ENCODE measurements at places on chromosomes 12 and 14. TPM values are rescaled to one million over a fixed set of nuclear protein-coding genes. Genes with fewer than 3 reads are reported as not detected.
A peak's percentile ranks its signal among the peaks of the same experiment; 100 is the strongest.

Gene KCNA5
- 58.8 TPM for total RNA-seq

Gene CAPZA3
- total RNA-seq, result not detected

Gene MLH3
- 17.9 TPM for total RNA-seq

- H3K4me3 ChIP-seq, result peak overlapping the region; percentile 97
- H3K27ac ChIP-seq, result peak overlapping the region; percentile 99
- H3K4me1 ChIP-seq, result peaks cover 9% of the 10 kb centered on the region
- DNase-seq, result no peak
- H3K27me3 ChIP-seq, result no peaks in the 10 kb centered on the region
- no peaks in the 10 kb centered on the region for H3K36me3 ChIP-seq
Measured at GRCh38 chr14:54564868-54565784, 1.8 kb upstream of the SAMD4A start.

DNA sequence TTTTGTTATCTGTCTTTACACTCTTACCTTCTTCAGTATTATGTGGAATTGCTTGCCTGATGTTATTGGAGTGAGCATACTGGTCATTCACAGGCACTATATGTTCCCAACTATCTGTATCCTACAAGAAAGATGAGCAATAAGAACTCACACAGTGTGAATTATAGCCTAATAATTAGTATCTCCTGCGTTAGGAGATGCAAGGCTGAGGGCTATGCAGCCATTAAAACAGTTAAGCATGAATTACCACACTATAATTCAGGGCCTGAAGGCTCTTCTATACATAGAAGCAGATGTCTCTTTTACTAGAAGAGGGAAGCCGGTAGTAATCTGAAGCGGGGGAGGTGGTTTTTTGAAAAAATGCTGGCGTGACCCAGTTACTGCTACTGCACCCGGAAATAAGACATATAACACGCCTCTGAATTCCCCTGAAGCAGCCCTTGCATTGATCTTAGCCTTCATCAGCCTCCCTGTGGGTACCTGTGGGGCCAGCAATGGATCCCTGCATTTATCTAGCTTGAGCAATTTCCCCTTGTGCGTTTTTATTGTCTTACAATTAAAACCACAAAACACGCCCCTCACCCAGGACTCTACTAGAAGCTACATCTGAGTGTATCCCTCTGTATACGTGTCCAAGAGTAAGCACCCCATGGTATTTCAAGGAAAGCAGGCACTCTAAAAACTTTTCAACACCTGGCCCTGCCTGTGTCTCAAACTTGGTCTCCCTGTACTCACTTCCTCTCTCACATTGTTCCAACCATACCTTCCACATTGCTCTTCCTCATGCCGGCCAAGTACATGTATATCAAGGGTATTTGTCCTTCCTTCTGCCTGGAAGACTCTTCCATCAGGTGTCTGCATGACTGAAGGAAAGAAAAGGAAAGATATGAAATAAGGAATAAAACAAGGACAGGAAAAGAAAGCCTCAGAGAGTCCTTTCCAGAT is 210.9 kb upstream of the ARID2 start:
- H3K27me3 ChIP-seq, result no peaks in the 10 kb centered on the region
- no peaks in the 10 kb centered on the region for H3K4me1 ChIP-seq
- no peaks in the 10 kb centered on the region for H3K36me3 ChIP-seq
- no peak overlapping the region for H3K4me3 ChIP-seq

DNA sequence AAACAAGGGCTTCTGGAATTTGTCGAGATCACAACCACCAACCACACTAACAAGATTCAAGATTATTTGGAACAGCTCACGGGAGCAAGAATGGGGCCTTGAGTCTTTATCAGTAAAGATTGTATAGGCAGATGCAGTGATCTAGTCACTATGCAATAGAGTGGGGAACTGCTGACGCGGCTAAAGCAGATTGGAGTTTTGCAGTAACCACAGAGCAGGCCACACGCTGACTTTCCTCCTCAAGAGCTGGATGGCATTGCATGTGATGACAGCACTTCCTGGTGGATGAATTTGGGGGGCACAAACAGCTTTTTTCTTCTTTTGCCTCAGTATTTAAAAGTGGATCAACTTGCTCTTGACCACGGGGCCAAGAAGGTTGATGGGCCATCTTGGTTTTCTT is 46.0 kb downstream of the KCNK13 start:
- H3K27ac ChIP-seq, result no peak overlapping the region
- no peaks in the 10 kb centered on the region for H3K36me3 ChIP-seq
- no peak for DNase-seq
- no peak overlapping the region for H3K4me3 ChIP-seq
- no peaks in the 10 kb centered on the region for H3K4me1 ChIP-seq
- no peaks in the 10 kb centered on the region for H3K27me3 ChIP-seq

GRCh38 chr14:59439256-59439965 is 25.8 kb downstream of the GPR135 start:
- no peaks in the 10 kb centered on the region for H3K27me3 ChIP-seq
- H3K4me3 ChIP-seq, result no peak overlapping the region
- no peaks in the 10 kb centered on the region for H3K36me3 ChIP-seq

- H3K36me3 ChIP-seq, result no peaks in the 10 kb centered on the region
Measured at GRCh38 chr12:39431002-39431796, 11.7 kb downstream of the KIF21A start.

DNA sequence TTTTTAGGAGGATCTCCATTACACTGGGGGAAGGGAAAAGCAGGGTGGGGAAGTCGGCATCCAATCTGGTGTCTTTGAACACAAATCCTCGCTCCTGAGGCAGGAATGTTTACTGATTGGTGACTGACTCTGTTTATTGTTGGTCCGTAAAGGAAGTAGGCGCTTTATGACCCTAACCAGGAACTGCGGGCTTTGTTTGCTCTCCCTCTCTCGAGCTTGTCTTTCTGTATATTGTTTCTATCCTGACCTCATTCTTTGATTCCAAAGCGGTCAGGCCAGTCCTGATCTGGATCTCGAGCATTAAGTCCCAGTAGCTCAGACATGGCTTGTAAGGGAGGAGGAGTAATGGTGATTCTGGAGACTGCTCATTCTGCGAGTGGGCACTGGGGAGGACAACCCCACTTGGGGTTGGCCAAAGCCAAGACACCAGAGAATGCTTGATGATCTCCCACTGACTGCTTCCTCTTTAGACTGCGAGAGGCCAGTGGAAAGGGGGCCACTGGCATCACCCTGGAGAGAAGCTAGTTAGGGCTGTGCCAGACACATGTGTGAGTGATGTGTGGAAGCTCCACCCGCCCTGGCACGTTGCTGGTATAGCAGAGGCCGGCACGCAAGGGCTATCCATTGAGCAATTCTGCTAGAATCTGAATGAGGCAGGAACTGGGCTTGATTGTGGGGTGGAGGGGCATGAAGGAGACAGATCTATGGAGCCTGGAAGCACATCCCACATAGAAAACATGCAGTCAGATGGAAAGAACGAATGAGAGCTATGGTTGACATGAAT is 194.6 kb downstream of the PAX9 start:
- H3K4me1 ChIP-seq, result no peaks in the 10 kb centered on the region
- no peak overlapping the region for H3K4me3 ChIP-seq
- no peak for DNase-seq
- H3K27me3 ChIP-seq, result no peaks in the 10 kb centered on the region
- no peaks in the 10 kb centered on the region for H3K36me3 ChIP-seq

DNA sequence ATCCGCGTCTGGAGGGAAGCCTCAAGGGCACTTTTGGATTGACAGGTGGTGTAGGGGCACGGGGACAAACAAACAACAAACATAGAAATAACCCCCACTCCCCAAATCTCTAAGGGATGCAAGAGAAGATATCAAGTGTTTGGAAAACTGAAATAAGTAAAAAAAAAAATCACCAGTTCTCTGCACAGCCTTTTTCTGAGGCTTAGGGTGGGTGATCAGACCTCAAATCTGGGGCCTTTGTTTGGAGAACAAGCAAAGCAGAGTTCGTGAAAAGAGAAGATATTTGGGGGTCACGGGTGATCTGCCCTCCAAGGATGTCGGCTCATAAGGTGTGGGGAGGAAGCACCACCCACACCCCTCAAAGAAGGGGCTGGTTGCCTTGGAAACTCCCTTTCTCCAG is 10.7 kb downstream of the TBX5 start:
- H3K4me1 ChIP-seq, result no peaks in the 10 kb centered on the region
- H3K27ac ChIP-seq, result no peak overlapping the region
- peaks cover 22% of the 10 kb centered on the region for H3K27me3 ChIP-seq
- no peak overlapping the region for H3K4me3 ChIP-seq
- no peak for DNase-seq

- no peaks in the 10 kb centered on the region for H3K36me3 ChIP-seq
- no peaks in the 10 kb centered on the region for H3K27me3 ChIP-seq
- no peak for DNase-seq
Measured at GRCh38 chr12:128672893-128673292, 150.9 kb downstream of the SLC15A4 start.

DNA sequence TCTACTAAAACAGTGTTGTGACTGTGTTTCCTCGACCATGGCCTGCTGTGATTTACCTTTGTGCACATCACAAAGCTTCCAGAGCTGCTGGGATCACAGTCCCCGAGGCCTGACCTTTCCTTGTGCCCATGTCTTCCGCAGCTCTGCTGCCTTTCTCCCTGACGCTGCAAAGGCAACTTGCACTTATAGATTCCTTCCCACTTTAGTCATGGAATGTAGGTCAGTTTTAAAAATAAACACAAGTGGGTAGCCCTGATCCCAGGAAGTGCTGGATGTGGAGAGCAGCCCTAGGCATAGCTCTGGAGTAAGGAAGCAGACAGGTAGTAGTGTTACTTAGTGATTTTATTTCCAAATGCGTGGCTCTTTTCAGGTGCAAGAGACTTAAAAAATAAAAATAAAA is 825.7 kb downstream of the AACS start:
- peaks cover 23% of the 10 kb centered on the region for H3K4me1 ChIP-seq
- no peak for DNase-seq
- peak overlapping the region; percentile 18 for H3K27ac ChIP-seq
- no peaks in the 10 kb centered on the region for H3K27me3 ChIP-seq
- no peaks in the 10 kb centered on the region for H3K36me3 ChIP-seq

Measured in thoracic aorta (tissue), 2 donors.